Hepatic stellate cell (primary cell): ENCODE measurements at places on chromosomes 16 and 17.

DNA sequence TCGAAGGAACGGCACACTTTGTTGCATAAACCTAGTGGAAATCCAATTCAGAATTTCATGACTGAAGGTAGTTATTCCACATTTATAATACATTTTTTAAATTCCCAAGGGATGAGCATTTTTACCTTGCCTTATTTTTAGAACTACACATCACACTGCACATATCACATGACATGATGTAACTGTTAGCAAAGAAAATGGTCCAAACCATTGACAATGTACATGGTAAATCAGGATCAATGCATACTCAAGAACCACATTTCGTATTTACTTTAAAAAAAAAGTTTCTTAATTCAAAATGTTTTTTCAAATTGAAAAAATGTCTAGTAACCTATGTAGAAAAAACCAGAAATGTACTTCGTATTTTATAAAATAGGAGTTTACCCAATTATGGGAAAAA lies 2.5 kb downstream of the KANSL1 start:
- no peak for DNase-seq

- no peak for DNase-seq
Measured at GRCh38 chr16:10098991-10099390, 83.2 kb downstream of the GRIN2A start.

- DNase-seq: no peak
Measured at GRCh38 chr17:38469875-38470274, 41.6 kb downstream of the ARHGAP23 start.

DNA sequence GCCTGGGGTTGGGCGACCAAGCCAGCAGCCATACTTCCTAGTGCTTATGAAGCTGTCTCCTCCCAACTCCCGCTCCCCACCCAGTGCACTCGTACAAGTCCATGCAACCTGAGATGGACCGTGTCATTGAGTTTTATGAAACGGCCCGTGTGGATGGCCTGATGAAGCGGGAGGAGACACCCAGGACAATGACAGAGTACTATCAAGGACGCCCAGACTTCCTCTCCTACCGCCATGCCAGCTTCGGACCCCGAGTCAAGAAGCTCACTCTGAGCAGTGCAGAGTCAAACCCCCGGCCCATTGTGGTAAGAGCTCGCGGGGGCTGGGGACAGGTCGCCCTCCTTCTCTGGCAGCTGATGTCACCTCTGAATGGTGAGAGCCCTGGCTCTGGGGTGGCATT lies 11.0 kb upstream of the KATNB1 start:
- no peak for DNase-seq

- no peak for DNase-seq
Measured at GRCh38 chr17:63082952-63083351, 116.9 kb downstream of the TANC2 start.

DNA sequence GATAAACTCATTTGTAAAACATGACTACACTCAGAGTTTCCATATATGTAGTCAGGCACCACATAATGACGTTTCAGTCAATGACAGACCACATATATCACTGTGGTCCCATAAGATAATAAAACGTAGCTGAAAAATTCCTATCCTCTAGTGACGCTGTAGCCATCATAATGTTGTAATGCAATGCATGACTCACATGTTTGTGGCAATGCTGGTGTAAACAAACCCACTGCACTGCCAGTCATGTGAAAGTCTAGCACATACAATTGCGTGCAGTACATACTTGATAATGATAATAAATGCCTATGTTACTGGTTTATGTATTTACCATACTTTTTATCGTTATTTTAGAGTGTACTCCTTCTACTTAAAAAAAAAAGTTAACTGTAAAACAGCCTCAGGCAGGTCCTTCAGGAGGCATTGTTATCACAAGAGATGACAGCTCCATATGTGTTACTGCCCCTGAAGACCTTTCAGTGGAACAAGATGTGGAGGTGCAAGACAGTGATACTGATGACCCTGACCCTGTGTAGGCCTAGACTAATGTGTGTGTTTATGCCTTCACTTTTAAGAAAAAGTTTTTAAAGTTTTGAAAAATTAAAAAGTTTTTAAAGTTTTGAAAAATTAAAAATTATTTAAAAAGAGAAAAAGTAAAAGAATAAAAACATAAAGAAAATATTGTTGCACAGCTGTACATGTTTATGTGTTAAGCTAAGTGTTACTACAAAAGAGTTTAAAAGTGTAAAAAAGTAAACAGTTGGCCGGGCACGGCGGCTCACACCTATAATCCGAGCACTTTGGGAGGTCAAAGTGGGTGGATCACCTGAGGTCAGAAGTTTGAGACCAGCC lies 9.0 kb downstream of the STAT5B start:
- DNase-seq: no peak

- DNase-seq: no peak
Measured at GRCh38 chr16:6160871-6161270, 1063.3 kb upstream of the EEF2KMT start.

- no peak for DNase-seq
Measured at GRCh38 chr17:62732125-62732524, 76.0 kb downstream of the MARCHF10 start.

GRCh38 chr16:55284718-55285099 lies 39.3 kb upstream of the IRX6 start:
- no peak for DNase-seq

DNA sequence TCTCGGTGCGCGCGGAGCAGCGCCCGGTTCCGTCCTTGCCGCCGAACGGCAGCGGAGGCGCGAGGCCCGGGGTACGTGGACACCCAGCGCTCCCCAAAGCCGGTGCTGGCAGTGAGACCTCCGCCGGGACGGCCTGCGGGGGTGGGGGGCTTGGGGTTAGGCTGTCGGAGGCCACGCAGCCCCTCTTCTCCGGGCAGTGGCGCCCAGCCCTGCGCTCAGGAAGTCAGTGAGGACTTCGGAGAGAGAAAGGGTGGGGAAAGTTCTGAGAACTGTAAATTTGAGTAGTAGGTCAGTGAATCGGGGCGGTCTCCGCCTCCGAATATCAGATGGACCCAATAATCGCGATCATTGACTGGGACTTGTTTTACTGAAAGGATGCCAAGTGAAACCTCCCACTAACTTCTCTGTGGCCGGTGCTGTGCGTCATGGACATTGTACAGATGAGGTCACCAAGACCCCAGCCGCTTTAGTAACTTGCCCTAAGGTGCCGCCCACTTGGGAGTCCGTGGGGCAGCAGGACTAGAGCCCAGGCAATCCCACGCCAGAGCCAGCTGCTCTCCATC lies 468 bp downstream of the IL4R start:
- peak; percentile 82 for DNase-seq
